BJ (cell line): ENCODE measurements at places on chromosomes 6 and 20. TPM values are rescaled to one million over a fixed set of nuclear protein-coding genes. Genes with fewer than 3 reads are reported as not detected.
A peak's percentile ranks its signal among the peaks of the same experiment; 100 is the strongest.

The CD24 gene
- polyA plus RNA-seq, result 0.05 and 0.07 TPM in 2 replicates

DNA sequence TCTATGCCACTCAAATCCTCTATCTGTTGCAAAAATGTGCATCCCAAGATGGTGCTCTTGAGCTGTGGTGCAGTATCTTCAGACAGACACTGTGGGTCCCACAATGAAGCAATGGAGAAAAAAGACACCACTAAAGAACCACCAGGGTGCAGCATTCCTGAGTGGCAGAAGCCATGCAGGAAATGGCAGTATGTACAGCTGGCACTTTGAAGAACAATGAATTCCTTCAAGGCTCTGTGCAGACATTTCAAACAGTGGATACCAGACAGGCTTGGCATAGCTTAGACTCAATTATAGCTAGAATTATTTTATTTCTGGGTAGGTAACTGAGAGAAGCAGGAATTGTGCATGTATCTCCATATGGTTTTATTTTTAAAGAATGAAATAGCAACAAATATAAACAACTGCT, 24.0 kb upstream of the HDAC2 start:
- DNase-seq, result peak; percentile 54

DNA sequence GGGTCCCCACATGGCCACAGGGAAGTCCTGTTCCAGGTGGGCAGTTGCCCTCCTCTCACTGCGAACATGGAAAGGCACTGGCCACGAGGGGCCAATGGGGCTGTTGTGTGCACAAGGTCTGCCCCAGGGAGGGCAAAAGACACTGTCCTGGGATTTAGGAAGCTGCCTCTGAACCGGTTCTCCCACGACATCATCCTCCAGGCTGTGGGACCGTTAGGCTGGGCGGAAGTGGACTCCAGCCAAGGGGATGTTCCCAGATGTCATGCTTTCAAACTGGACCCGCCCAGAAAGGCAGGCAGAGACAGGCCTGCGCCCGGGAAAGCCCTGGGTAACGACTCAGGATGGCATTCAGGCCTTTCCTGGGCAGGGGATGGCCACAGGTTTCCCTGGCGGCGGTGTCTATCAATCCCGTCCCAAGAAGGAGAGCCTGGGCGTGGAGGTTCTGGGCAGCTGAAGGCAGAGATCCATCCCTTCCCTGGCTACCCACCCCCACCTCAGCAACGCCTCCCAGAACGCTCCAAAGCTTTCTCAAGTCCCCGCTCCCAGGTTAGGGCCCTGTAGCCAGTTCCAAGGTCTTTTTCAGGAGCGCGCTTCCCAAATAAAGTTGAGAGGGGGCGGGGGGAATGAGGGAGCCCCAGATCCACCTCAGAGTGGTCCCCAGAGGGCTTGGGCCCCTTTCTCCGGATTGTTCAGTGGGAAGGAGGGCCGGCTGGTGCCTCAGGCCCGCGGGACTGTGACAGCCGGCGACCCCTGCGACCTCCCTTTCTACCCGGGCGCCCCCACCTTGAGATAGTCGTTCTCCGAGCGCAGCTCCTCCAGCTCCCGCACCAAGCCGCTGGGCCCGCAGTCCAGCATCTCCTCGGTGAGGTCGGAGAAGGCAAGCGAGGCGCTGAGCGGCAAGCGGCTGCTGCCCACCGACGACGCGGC, 13.8 kb upstream of the TLDC2 start:
- DNase-seq, result peak; percentile 45

- no peak for DNase-seq
Measured at GRCh38 chr20:20712004-20712473, 405 bp downstream of the RALGAPA2 start.

DNA sequence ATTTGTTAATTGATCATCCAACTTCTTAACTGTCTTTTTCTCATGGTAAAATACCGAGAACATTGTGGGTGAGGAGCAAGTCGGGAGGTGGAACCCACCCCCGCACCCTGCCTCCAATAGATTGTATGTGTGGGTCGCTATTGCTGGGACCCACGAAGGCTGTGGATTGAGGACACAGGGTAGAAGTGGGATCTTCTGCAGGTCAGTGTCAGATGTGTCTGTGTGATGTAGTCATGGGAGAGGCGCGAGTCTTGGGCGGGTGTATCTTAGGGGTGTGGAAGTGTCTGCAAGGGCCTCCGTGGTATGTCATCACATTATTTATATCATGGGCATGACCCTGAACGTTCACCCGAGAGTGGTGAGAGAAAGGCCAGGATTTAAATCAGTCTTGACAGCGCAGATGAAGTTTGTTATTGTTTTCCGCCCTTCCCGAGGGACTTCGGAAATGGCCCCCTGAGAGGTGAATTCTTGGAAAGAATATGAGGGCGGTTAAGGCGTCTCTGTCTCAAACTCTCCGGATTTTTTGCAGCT, 472 bp upstream of the PAQR8 start:
- no peak for DNase-seq

DNA sequence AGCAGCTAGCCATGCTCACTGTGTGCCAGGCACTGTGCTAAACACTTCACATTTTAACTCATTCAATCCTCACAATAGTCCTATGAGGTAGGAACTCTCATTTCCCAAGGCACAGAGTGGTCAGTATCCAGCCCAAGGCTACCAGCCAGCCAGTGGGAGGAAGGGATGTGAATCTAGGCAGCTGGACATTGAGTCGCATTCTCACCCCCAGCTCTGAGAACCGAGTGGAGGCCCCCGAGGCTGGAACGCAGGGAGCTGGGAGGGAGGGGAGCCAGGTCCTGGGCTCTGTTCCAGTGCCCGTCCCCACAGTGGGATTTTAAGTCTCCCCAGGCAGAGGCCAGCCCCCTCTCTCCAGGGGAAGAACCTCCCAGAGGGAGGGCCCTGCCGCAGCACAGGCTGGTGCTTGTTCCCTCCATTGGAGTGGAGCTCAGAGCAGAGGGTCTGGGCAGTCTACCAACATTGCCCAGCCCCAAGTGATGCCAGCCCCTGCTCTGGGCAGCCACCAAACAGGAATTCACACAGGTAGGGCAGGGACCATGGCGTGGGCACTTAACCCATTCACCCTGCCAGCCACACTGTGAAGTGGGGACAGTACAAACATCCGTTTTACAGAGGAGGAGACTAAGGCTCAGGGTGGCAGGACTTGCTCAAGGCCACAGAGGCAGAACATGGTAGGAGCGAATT, 131.3 kb downstream of the CEBPB start:
- no peak for DNase-seq

DNA sequence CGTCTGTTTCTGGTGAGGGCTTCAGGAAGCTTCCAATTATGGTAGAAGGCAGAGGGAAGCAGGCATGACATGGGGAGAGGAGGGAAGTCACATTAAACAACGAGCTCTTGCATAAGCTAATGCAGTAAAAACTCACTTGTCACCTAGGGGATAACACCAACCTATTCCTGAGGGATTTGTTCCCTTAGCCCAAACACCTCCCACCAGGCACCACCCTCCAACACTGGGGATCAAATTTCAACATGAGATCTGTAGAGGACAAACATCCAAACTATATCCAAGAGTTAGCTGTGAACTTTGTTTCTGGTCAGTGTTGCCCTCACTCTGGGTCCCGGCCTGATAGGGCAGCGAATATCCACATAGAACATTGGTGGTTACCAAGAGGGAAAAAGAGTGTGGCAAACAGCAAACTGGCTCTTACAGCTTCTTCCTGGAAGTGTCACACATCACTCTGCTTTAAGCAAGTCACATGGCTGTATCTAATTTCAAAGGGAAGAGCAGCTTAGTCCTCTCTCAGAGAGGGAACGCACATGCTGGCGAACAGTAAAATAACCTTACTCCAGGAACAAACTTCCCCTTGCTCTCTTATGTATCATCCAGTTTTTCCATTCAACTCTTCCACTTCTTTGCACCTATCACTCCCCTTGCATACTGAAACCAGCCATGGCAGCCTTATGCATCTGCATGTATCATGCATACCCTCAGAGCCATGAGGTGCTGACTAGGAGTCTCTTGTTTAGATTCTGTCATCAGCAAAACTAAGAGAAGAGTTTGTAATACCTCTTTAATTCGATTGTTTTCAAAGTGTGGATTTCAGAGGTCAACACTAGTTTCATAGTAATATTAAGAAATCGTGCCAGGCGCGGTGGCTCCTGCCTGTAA, 4.8 kb upstream of the MOCS1 start:
- no peak for DNase-seq
